CD14-positive monocyte (primary cell): ENCODE measurements at places on chromosomes 12 and 14.
A peak's percentile ranks its signal among the peaks of the same experiment; 100 is the strongest.

DNA sequence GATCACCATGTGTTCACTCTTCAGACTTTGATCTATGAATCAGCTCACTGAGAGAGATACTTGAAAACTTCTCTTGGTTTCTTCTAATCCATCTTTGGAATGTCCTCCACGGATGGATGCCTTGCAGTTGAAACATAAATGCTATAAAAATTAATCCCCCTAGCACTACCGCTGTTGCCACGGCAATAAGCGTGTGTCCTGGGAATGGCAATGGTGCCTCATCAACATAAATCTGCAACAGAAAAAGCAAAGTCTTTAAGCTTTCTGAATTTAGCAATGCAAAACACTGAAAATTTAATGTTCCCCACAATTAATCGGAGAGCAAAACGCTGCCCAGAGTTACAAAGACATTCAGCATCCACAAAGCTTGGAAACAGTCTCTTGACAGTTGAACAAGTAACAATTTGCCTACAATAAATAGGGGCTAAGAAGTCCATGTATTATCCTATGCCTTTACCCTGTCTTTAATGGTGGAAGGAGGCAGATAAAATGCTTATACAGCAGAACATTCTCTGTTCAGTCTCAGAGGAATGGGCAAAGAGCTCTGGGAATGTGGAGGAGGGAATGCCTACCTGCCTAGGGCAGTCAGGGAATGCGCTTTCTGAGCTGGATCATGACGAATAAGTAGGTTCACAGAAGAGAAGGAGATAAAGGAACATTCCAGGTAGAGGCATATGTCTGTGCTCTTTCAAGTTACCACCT is 70.9 kb upstream of the PPP4R3A start:
- no peak for DNase-seq

GRCh38 chr14:68957775-68958174 is 21.3 kb downstream of the ACTN1 start:
- DNase-seq: peak; percentile 44

DNA sequence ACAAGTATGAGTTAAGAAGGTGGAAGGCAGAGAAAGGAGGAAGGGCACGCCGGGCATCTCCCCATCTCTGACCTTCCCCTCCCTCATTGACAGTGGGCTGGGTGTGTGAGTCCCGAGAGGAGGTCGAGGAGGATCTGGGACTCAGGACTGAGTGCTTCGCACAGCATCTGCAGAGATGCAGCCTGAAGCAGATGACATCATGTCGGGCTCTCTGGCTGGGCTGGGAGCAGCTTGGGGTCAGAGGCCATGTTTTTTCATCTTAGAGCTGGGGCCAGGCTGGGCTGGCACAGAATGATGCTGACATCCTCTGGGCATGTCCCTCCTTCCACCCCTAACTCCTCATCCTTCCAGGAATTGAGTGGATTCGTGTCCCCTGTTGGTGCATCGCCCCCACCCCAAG is 43.5 kb downstream of the CMKLR1 start:
- DNase-seq: no peak

GRCh38 chr12:28265435-28266042 is 75.3 kb downstream of the CCDC91 start:
- DNase-seq: no peak

GRCh38 chr14:68015356-68016254 is 196.0 kb downstream of the RAD51B start:
- no peak for DNase-seq

DNA sequence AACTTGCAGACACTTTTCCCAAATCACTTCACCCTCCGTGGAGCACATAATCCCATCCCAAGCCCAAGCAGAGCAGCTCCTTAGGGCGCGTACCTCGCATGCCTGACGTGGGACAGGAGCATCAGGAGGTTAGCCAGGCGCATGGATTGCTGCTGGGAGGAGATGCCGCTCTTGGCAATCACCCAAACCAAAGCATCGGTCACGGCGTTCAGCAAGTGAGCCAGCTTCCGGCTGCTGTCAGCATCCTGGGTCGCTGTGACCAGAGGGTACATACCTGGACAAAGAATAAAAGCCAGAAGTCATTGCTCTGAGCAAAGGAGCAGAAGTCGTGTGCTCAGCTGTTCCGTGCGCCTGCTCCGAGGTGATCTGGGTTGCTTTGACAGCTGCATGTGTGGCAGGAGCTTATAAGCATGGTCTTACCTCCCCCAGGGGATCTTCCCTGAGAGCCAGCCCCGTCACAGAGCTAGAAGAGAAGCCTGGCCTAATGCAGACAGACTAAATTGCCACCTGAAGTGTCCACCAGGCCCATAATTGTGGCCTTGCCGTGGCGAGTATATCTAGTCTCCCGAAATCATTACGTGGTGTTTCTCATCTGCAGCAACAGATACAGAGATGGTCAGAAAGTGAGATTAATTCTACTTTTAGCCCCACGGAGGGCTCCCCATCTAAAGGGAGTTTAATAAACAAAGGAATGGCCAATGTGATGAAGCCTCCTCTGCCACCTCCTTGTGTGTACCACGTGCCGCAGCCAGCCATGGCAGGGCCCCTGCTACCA is 59.1 kb downstream of the ESR2 start:
- DNase-seq: no peak

GRCh38 chr12:1616233-1617066 is 12.6 kb upstream of the WNT5B start:
- peak; percentile 36 for DNase-seq

DNA sequence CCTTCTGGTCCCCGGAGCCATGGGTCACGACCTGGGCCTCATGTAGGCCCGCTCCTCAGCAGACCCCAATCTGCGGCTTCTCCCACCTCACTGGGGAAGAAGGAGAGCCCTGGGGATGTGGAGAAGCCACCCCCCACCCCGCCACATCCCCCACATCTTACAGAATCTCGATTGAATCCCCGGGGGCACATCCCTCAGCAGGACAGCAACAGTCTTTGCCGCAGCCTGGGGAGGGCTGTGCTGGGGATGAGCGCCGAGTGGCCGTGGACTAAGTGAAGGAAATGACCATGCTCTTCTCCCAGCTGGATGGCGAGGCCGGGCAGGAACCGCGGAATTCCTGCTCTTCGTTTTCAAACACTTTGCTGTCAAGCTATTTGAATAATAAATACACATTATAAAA is 169.0 kb upstream of the RTL1 start:
- DNase-seq: no peak

GRCh38 chr14:54026671-54027070 is 70.0 kb upstream of the BMP4 start:
- no peak for DNase-seq

- DNase-seq: no peak
These were observed 57.9 kb upstream of the PNMA1 start for GRCh38 chr14:73771848-73772638.

DNA sequence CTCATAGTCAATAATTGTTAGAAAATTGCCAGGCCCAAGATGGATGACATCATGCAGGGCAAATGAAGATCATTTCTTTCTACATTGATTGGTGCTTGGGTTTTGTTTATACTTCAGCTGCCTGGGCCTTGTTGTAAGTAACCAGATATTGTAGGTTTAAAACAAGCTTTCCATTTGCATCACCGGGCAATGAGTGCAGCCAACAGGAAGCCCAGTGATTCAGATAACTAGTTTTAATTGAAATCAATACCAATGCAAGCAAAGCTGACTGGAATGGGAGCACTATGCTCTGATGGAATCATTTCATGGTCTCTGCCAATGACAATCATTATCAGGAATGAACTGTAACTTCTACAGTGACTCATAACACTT is 279.3 kb downstream of the DUSP6 start:
- no peak for DNase-seq

DNA sequence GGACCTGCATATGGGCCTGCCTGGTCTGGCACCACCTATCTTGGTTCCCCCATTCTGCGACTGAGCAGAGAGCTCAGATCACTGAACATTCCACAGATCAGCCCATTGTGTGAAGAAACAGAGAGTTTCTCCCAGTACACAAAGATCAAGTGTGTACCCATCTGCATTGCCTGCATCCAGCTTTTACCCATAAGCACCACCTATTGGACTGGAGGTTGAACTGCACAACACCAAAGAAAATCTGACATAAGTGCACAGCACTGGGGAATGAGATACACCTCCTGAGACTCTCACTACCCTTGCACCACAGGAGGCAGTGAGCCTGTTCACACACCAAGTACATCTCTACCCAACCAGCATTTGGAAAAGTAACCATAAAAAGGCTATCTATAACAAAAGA is 362.6 kb upstream of the CLEC14A start:
- DNase-seq: no peak

DNA sequence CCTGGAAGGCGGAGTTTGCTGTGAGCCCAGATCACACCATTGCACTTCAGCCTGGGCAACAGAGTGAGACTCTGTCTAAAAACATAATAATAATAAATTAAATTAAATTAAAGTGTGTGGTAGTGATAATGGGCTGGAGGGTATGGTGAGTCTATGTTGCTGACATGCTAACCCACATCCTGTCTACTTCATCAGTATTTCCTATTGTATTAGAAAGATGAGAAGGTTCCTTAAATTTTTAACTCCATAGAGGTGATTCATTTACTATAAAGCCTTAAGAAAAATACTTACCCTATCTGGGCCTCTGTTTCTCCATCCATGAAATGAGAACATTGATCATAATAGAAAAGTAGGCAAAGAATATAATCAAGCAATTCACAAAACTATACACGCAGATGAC is 280.5 kb downstream of the FBXL14 start:
- DNase-seq: no peak

DNA sequence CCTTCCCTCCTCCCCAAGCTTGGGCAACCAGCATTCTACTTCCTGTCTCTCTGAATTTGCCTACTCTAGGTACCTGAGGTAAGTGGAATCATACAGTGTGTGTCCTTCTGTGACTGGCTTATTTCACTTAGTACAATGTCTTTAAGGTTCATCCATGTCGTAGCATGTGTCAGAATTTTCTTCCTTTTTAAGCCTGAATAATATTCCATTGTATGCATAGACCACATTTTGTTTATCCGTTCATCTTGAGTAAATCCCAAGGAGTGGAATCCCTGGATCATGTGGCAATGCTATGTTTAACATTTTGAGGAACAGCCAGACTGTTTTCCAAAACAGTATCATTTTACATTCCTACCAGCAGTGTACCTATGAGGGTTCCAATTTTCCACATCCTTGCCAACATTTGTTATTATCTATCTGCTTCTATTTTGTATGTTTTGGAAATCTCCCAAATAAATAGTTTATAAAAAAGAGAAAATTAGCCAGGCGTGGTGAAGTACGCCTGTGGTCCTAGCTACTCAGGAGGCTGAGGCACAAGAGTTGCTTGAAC is 12.4 kb downstream of the HSP90AA1 start:
- no peak for DNase-seq
